Stimulated activated CD4-positive, alpha-beta T cell treated with anti-CD3 and anti-CD28 coated beads, Interleukin-4, amount 100 ng/mL, for 1 hour (primary cell): ENCODE measurements at places on chromosomes 12 and 14.

DNA sequence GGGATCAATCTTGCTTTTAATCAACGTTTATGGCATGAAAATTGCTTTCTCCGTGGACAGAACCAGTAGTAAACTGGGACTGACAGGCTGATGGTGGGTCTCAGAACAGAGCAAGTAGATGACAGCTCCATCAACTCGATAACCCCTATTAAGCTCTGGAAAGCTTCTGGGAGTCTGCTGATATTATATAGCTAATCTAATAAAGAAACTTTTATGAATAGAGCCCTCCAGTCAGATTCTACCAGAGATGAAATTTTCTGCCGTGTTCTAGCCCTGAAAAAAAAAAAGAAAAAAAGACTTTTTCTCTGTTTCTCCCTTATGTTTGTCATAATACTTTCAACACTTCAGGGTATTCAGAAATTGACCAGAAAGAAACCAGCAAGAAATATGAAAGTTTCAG, 171.6 kb downstream of the APAF1 start:
- no peak for DNase-seq

- DNase-seq = no peak
These were observed 5.5 kb downstream of the ASIC1 start for GRCh38 chr12:50062728-50063460.

DNA sequence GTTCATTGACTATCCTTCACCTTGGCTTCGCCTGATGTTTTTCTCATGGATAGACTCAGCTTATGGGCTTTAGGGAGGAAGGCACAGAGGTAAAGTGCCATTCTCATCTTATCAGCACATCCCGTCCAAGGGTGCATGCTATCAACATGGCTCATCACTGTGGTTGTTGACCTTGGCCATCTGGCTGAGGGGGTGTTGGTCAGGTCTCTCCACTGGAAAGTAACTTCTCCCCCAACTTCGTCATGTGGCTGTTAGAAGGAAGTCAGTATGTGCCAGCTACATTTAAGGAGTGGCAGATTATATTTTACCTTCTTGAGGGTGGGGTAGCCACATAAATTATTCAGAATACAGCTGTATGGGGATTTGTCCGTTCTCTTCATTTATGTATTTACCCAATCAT, 68.9 kb downstream of the EML1 start:
- no peak for DNase-seq

- DNase-seq = no peak
These were observed 30.8 kb downstream of the MIA2 start for GRCh38 chr14:39264558-39264957.

DNA sequence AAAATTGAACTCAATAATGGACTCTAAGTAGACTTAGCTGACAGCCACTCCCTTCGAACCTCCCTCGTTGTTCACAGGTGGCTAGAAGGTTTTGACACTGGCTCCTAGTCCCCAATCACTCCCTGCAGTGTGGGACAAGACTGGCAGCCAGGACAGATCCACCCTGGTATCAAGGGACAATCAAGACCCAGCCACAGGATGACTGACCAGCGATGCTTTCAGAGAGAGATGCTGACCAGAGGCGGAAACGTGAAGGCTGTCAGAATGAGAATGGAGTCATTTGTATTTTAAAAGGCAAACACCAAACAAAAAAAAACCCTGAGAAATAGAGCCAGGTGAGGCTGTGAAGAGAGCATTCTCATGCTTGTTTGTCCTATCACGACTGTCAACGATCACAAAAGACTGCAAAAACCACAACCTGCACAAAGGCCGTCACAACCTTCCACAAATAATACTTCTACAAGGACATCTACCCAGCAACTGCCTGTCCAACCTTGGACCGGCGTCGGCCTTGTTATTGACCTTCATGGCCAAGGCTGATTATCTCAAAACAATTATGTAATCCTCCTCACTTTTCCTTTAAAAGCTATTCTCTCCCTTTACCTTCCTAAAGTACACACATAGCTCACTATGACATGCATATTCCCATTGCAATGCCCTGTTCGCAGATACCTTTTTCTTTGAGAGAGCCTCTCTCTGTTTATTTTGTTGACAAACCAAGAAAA, 13.2 kb downstream of the EIF5 start:
- DNase-seq = no peak

DNA sequence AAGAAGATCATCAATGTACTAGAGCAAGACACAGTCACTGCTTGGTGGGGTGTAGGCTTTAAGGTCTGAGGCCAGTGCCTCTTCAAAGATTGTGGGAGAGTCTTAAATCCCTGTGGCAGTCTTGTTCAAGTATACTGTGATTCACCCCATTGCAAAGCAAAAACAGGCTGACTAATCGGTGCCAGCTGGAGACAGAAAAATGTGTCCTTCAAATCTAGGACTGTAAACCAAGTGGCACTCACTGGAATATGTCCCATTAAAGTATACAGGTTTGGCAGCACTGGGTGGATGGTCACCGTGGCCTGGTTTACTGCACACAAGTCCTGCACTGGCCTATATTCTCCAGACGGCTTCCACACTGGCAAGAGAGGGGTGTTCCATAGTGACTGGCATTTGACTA, 1315.3 kb downstream of the TMEM121 start:
- DNase-seq = no peak

GRCh38 chr12:105198961-105199360, 37.0 kb downstream of the APPL2 start:
- no peak for DNase-seq

DNA sequence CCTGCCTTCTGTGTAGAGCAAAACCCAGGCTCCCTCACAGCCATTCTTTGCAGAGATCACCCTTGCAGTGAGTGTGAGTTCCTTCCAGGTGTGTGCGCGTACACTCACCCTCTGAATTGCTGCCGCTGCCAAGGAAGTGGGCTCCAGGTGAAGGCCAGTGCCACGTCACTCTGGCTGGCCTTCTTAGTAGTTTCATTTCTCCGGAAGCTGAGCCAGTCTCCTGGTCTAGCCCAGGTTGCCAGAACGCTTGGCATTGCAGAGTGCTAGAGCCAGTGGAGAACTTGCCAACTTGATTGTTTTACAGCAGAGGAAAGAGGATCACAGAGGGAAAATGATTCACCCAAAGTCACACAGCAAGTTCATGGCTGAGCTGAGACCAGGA, 11.0 kb downstream of the CBLN3 start:
- no peak for DNase-seq

DNA sequence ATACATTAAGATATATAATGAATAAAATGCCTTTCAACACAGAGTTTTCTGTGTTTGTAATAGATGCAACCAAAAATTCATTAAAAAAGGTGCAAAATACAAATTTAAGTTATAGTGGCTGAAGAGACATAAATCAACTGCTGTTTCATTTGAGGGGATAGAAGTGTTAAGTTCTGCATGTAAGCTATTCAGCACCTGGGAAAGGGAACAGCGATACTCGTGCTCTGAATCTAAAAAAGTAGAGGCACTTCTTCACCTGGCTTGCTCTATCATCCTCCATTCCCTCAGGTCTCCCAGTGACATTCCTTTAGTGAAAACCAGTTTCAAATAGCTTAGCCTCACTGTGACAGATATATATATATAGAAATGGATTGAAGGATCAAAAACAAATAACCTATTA, 222.6 kb downstream of the ACSS3 start:
- DNase-seq = no peak

- no peak for DNase-seq
These were observed 20.7 kb downstream of the EPYC start for GRCh38 chr12:90984114-90984513.

DNA sequence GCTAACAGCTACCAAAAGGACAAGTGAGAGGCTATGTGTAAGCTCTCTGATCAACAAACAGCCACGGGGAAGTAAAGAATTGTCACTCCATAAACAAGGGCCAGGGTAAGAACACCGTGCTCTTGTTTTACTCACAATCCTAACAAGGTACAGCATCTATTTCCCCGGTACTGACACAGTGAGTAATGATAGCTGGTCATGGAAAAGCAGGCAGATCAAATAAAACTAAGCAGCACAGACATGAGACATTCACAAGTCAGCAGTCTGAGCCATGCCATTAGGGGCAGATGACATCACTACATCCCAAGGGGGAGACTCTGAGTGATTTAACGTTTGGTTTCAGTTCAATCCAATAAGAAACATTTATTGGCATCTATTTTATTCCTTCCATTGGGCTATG, 54.4 kb downstream of the ARL6IP4 start:
- no peak for DNase-seq

DNA sequence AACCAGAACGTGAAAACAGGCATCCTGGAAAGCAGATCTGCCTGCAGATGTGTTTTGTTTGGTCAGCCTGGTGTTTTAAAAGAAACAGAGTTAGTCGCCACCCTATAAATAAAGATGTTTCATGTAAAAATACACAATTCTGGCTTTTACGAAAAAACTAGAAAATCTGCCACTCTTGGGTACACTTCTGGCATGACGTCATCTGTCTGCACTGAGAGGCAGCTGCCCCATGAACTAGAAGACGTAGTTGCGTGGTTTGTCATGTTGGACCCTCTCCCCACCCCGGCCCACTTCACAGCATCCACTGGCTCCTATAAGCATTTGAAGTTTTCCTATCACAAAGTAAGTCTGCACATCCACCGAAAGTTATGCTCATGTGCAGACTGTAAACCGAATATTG, 392.5 kb downstream of the GLT1D1 start:
- no peak for DNase-seq

GRCh38 chr12:43723134-43723533, 35.5 kb downstream of the PUS7L start:
- no peak for DNase-seq

- DNase-seq = no peak
These were observed 90.5 kb downstream of the RFLNA start for GRCh38 chr12:124385219-124385969.

- no peak for DNase-seq
These were observed 216.2 kb downstream of the BCL11B start for GRCh38 chr14:99055816-99056215.
